T-helper 2 cell (primary cell): ENCODE measurements at places on chromosomes 4 and X.

- DNase-seq: no peak
Measured at GRCh38 chr4:54558889-54559677, 98.7 kb upstream of the KIT start.

GRCh38 chr4:46441136-46441859, 51.4 kb upstream of the GABRA2 start:
- no peak for DNase-seq

DNA sequence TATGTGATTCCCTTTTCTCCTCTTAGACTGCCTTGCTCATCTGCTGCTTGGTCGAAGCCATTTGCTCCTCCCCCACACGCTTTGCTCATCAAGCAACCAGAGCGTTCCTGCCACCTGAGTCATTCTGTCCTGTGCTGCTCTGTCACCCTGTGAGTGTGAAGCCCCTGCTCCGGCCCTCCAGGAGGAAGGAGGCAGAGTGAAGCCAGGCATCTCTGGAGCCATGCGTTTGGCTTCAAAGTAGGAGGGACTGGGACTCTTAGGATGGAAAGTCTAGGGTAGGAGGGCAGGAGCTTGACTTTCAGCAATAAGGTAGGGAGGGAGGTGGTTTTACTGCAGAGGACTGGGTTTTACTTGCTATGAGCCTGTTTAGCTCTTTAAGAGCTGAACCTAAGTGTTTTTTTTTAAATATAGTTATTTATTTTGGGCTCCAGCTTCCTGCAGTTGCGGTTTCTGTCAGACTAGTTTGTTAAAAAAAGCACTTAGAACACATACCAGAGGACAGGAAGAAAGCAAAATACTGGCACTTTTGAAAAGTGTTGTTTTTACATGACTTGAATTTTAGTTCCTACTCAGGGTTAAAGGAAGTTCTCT, 63.6 kb downstream of the SPINK2 start:
- DNase-seq: peak; percentile 65

- no peak for DNase-seq
Measured at GRCh38 chrX:134929808-134930207, 61.0 kb upstream of the SMIM10 start.

GRCh38 chrX:140050906-140051305, 85.6 kb upstream of the CXorf66 start:
- no peak for DNase-seq

DNA sequence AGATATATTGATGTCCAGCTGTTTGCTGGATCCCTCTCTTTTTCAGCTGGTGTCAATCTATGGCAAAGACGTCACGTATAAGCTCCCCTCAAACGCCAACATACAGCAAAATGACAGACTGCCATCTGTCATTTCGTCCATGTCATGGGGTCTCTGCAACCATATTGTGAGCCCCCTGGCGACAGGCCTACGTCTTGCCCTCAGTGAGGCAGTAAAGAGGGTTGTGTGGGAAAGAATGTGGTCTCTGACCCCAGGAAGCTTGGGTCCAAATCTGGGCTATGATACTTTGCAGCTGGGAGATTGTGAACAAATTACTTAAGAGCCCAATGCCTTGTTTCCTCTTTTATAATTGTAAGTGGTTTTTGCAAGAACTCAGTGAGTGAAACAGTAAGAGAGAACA, 7.4 kb downstream of the SUPT20HL2 start:
- DNase-seq: no peak

GRCh38 chr4:25011135-25011866, 19.4 kb downstream of the LGI2 start:
- DNase-seq: no peak

DNA sequence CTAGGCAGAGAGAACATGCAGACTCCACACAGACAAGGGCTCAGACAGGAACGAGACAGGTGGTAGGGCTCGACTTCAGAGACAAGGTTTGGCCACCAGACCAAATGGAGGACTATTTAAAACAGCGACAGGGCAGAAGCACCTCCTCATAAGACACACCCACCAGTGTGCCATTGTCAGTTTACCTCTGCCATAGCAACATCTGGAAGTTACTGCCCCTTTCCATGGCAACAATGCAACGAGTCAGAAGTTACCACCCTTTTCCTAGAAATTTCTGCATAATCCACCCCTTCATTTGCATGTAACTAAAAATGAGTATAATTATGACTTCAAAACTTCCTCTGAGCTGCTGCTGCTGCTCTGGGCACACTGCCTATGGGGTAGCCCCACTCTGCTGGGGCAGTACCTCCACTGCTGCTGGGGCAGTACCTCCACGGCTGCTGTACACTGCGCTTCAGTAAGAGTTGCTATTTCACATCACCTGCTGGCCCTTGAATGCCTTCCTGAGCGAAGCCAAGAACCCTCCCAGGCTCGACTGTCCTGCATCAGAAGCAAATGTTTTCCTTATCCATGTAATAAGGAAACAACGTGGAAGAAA, 2222.3 kb upstream of the AGA start:
- no peak for DNase-seq

GRCh38 chr4:176910646-176911045, 117.9 kb upstream of the VEGFC start:
- no peak for DNase-seq
